NCI-H748 treated with DMSO at 0.1 percent for 48 hours (cell line): ENCODE measurements at places on chromosomes 3 and 15.

- DNase-seq, result no peak
Measured at GRCh38 chr3:63921741-63922482, 9.7 kb upstream of the SCAANT1 start.

DNA sequence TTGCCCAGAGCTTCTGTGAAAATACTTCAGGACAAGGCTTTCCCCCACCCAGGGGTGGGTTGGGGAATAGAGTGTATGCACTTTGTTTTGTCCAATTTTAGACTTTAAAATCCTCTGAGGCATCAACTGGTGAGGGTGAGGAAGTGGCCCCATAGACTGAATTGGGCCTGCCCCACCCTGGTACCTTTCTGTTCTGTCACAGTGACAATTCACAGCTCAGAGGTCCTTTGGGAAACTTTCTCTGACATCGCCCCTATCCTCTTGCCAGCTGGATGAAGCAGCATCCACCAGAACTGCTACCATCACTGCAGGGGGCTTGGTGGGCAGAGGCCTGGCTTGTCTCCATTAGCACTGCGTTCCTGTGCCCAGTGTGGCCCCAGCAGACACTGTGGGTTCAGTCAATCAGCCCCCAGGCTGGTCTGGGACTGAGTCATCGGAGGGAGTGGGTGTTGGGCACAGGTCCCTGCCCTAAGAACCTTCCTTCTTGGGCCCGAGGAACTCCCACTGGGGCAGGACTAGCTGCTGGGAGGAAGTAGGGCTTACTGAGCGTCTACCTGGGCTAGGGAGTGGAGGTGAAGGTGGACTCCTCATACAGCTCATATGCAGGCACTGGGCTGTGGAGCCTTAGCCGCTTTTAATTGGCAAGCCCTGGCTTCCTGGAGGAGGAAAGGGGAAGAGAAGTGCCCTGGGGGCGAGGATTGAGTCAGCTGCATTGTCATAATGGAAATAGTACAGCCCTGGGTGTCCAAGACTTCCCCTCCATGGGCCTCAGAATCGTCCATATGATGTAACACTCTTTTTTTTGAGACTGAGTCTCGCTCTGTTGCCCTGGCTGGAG lies 1.5 kb upstream of the PPM1M start:
- DNase-seq, result no peak

GRCh38 chr3:13385373-13385965 lies 34.7 kb downstream of the NUP210 start:
- no peak for DNase-seq

GRCh38 chr15:81209635-81210034 lies 13.0 kb downstream of the IL16 start:
- no peak for DNase-seq

- no peak for DNase-seq
Measured at GRCh38 chr3:189325454-189325853, 153.7 kb downstream of the TPRG1 start.

DNA sequence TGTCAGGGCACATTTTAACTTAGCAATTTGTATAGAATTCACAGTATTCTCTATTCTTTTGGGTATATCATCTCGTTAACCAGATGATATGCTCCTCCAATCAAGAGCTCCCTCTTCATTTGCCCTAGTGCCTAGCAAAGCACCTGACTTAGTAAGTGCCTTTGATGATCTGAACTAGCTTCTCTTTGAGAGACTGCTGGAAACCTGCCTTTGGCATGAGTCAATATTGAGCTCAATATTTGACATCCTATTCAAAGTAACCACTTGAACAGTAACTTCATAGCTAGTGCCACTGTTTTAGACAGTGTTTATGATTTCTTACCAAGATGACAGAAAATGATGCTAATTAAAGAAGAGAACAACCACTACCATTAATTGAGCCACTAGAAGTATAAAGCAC lies 696.3 kb upstream of the UBE2E2 start:
- no peak for DNase-seq

DNA sequence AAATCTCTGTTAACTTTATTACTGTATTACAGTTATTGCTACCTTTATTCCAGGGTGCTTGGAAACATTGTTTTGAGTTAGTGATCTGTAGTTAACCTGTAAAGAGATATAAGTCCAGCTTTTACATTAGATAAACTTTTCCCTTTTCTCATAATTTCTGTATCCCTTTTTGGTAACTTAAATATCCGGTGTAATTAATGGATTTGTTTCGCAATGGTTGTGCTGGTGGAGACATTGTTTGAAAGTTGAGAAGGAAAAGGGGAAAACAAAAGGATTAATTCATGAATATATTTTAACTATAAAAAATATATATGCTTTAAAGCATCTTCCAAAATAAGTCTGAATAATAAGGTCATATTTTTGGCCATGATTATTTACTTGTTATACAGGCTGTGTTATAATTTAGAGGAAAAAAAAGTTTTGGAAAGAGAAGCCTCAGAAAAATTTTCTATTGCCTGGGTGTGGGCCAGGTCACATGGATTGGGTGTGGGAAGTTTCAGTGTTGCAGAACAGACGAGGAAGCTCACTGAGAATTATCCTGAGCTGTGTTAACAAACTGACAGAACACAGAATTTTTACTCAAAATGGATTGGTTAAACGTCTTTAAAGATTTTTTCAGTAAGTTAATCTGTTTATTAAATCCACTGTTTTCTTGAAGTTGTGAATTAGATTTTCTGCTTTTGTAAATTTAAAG lies 27.7 kb upstream of the IL20RB start:
- no peak for DNase-seq

GRCh38 chr3:37713818-37714204 lies 147.9 kb upstream of the CTDSPL start:
- no peak for DNase-seq

- DNase-seq, result peak; percentile 22
Measured at GRCh38 chr3:130849091-130849552, 44.8 kb upstream of the ATP2C1 start.

GRCh38 chr3:10137178-10137577 lies 4.4 kb upstream of the VHL start:
- no peak for DNase-seq

DNA sequence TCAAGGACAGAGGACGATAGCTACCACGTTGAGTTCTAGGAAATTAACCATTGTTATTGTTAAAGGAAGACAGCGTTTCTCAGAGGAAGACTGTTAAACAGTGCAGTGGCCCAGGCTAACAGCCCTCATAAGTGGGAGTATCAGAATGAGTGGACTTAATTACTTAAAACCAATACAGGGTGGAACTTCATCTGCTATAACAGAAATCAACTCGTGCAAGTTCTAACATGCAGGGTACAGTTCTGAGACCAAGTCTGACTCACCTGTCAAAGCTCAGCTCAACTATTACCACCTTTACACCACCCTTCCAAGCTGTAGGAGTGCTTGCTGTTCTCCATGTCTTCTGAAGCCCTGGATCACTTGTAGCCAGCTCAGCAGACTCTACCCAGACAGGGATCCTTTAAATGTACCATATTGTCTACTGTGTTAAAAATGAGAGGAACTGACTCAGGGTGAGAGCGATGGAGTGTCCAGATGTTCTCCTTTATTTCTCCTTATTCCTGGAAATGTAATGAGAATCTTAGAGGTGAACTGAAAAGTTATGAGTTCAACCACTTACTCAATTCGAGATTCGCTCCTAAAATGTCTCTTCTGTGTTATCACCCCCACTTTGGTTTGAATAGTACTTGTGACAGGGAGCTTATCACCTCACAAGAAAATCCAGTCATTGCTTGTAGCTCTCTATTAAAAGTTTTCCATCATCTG lies 26.5 kb downstream of the CD86 start:
- no peak for DNase-seq

DNA sequence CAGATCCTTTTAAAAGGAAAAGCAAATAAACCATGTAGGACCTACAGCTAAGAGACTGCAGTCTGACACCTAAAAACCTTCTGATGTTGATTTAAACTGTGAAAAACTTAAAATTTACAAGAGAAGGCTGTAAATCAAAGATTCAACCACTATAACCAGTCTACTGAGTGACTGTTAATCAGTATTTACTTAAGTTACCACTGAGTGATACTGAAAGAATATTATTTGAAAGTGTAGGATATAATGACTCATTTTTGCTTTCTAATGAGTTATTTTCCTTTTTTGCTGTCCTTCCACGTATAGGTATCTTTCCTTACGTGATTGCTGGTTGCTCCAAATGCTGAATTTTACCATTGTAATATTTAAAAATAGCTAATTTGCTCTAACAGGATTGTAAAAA lies 44.6 kb downstream of the RFX7 start:
- no peak for DNase-seq

GRCh38 chr15:19956124-19956796 lies 585.3 kb downstream of the GOLGA6L6 start:
- DNase-seq, result no peak

- no peak for DNase-seq
Measured at GRCh38 chr3:177538048-177538749, 340.9 kb upstream of the TBL1XR1 start.

DNA sequence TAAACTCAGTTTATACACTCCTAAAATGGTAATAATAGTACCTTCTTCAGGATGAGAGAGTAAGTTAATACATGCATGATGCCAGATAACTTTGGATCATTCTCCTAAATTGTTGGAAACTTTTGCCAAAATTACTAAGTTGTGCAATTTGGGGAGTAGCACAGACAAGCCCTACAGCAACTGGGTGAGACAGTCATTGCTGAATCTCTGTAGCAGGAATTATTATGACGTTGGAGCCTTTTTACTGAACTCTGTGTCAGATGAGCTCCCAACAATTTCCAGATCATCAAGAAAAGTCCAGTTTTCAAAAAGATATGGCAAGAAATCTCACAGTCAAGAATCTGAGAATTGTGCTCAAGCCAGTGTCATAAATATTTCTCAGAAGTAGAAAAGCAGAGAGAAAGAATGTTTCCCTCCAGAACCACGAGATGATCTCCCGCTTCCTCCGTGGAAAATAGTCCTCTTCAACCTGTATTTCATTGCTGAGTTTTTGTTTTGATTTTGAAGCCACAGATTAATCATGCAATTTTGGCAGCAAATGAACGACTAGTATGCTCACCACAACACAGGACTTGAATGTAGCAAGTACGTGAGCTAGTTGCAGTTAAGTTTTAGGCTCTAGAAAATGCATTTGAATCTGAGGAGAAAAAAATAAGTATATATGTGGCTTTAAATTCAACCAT lies 485.4 kb downstream of the CNTN6 start:
- no peak for DNase-seq

- no peak for DNase-seq
Measured at GRCh38 chr15:89885611-89886010, 8.2 kb downstream of the AP3S2 start.

- no peak for DNase-seq
Measured at GRCh38 chr15:90583471-90584252, 53.9 kb downstream of the CRTC3 start.

- no peak for DNase-seq
Measured at GRCh38 chr15:64847876-64848716, 6.4 kb downstream of the PLEKHO2 start.

- no peak for DNase-seq
Measured at GRCh38 chr15:67827562-67828277, 2.4 kb downstream of the SKOR1 start.

GRCh38 chr3:55362210-55362960 lies 124.7 kb downstream of the WNT5A start:
- no peak for DNase-seq
